Caco-2 (cell line): ENCODE measurements at places on chromosomes 6 and 20. TPM values are rescaled to one million over a fixed set of nuclear protein-coding genes. Genes with fewer than 3 reads are reported as not detected.

GRCh38 chr6:5606546-5606945 lies 345.2 kb downstream of the FARS2 start:
- no peak for DNase-seq
- no peaks in the 10 kb centered on the region for H3K27me3 ChIP-seq
- no peak overlapping the region for H3K4me3 ChIP-seq
- no peaks in the 10 kb centered on the region for H3K36me3 ChIP-seq

DNA sequence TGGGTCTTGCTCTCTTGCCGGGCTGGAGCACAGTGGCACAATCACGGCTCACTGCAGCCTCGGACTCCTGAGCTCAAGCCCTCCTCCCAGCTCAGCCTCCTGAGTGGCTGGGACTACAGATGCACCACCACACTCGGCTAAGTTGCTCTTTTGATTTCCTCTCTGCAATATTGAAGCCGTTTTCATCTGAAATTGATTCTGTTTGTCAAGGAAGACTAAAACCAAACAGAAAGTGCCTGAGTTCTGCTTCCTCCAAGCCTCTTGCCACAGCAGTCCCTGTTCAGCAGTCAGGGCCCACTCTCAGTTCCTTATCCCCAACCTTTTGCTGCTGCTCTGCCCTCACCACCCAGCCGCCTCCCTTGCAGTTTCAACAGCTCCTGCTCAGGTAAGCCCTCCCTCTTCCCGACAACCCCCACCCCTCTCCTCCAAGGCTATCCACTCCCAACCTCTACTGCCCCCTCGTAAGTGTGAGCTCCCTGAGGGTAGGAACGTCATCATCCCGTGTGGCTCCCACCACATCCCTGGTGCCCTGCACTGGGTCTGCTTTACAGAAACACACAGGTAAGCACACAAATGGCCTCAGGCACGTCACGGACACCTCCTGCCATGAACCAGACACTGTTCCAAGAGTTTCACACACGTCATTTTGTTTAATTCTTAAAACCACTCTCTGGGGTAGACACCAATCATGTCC lies 70.7 kb upstream of the TAB2 start:
- no peak overlapping the region for H3K4me3 ChIP-seq
- no peak overlapping the region for H3K27ac ChIP-seq
- DNase-seq = no peak
- peaks cover 27% of the 10 kb centered on the region for H3K4me1 ChIP-seq
- H3K27me3 ChIP-seq = no peaks in the 10 kb centered on the region
- H3K36me3 ChIP-seq = no peaks in the 10 kb centered on the region

GRCh38 chr6:100161782-100162365 lies 167.9 kb upstream of the MCHR2 start:
- H3K27ac ChIP-seq = no peak overlapping the region
- no peaks in the 10 kb centered on the region for H3K27me3 ChIP-seq
- no peak overlapping the region for H3K4me3 ChIP-seq
- DNase-seq = no peak
- H3K36me3 ChIP-seq = no peaks in the 10 kb centered on the region; the same call in 1 of the 2 replicates

DNA sequence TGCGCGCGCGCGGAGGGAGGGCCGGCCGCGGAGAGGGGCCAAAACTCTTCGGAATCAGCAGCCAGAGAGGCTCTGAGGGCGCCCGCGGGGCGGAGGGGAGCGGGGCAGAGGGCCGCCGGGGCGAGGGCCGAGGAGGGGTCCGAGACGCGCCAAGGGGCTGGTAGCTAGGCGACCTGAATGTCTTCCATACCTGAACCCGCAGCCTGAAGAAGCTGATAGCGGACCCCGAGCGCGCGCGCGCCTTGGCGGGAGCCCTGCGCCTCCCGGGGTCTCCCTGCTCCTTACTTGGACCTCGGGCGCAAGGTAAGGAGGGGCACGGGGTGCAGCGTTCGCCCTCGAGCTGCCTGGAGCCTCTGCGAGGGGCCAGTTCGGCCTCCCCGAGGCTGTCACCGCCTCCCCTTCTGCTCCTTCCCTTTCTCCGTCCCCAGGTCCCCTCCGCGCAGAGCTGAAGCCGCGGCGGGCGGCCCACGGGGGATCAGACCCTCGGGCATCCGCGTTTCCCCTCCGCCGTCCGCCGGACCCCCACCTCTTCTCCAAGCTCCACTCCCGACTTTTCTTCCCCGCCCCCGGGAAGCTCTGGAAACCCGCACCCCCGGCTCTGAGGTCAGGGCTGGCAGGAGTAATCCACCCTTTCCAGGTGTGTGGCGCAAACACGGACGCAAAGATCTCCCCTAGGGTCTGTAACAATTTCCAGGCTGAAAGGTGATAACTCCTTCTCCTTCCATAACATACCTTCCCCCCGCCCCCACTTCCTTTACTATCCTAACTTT lies 13.1 kb upstream of the DEK start:
- DNase-seq = no peak
- H3K27ac ChIP-seq = no peak overlapping the region
- peaks cover 1% of the 10 kb centered on the region; the same call in 1 of the 2 replicates for H3K27me3 ChIP-seq
- H3K4me1 ChIP-seq = no peaks in the 10 kb centered on the region

GRCh38 chr6:103356531-103356930 lies 1503.2 kb downstream of the HACE1 start:
- no peak overlapping the region for H3K4me3 ChIP-seq
- no peak for DNase-seq
- no peaks in the 10 kb centered on the region for H3K36me3 ChIP-seq
- no peak overlapping the region for H3K27ac ChIP-seq
- H3K27me3 ChIP-seq = no peaks in the 10 kb centered on the region; the same call in 1 of the 2 replicates
- no peaks in the 10 kb centered on the region for H3K4me1 ChIP-seq

GRCh38 chr6:34063651-34064050 lies 82.2 kb downstream of the GRM4 start:
- peaks cover 1% of the 10 kb centered on the region for H3K27me3 ChIP-seq
- no peaks in the 10 kb centered on the region for H3K4me1 ChIP-seq
- no peak for DNase-seq
- H3K36me3 ChIP-seq = no peaks in the 10 kb centered on the region
- H3K27ac ChIP-seq = no peak overlapping the region

GRCh38 chr6:71226151-71226550 lies 62.5 kb upstream of the OGFRL1 start:
- no peak for DNase-seq
- H3K4me3 ChIP-seq = no peak overlapping the region
- no peaks in the 10 kb centered on the region for H3K27me3 ChIP-seq

GRCh38 chr6:117477988-117478852 lies 4.3 kb upstream of the DCBLD1 start:
- H3K4me3 ChIP-seq = no peak overlapping the region
- peaks cover 28% of the 10 kb centered on the region for H3K4me1 ChIP-seq
- H3K36me3 ChIP-seq = no peaks in the 10 kb centered on the region
- peak; percentile 70 for DNase-seq
- no peaks in the 10 kb centered on the region for H3K27me3 ChIP-seq
- H3K27ac ChIP-seq = no peak overlapping the region

- no peak for DNase-seq
- no peaks in the 10 kb centered on the region for H3K4me1 ChIP-seq
- no peak overlapping the region for H3K4me3 ChIP-seq
- no peak overlapping the region for H3K27ac ChIP-seq
- H3K27me3 ChIP-seq = no peaks in the 10 kb centered on the region
- no peaks in the 10 kb centered on the region for H3K36me3 ChIP-seq
Measured at GRCh38 chr20:8012724-8013123, 6.8 kb downstream of the TMX4 start.

- H3K36me3 ChIP-seq = no peaks in the 10 kb centered on the region
- H3K27ac ChIP-seq = no peak overlapping the region
- H3K27me3 ChIP-seq = no peaks in the 10 kb centered on the region
- H3K4me1 ChIP-seq = peaks cover 27% of the 10 kb centered on the region
- DNase-seq = no peak
- no peak overlapping the region for H3K4me3 ChIP-seq
Measured at GRCh38 chr6:11748591-11749210, 29.9 kb downstream of the ADTRP start.

DNA sequence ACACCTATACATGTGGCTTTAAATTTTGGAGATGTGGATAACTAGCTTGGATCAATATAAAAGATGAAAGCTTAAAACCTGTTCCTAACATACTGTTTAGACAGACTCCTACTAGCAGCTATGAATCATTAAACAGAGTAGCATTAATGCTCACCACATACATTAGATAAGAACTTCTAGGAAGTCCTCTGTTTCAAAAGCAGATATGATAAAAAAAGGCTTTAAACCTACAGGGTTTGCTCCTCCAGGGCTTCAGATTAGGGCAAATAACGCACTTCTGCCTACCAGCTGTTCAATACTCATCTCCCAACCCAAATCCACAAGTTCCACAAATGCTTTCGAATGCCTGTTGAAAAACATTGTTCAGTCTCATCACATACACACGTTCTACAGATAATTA lies 1.5 kb downstream of the REPS1 start:
- peak overlapping the region; percentile 91 for H3K27ac ChIP-seq
- H3K4me1 ChIP-seq = peaks cover 33% of the 10 kb centered on the region
- DNase-seq = no peak
- H3K4me3 ChIP-seq = peak overlapping the region; percentile 94
- no peaks in the 10 kb centered on the region for H3K36me3 ChIP-seq

- DNase-seq = no peak
- H3K36me3 ChIP-seq = no peaks in the 10 kb centered on the region
- H3K4me1 ChIP-seq = peaks cover 18% of the 10 kb centered on the region
- H3K27ac ChIP-seq = no peak overlapping the region
Measured at GRCh38 chr6:112284603-112285002, 30.2 kb upstream of the LAMA4 start.

- H3K27ac ChIP-seq = peak overlapping the region; percentile 68
- DNase-seq = peak; percentile 22
- H3K27me3 ChIP-seq = no peaks in the 10 kb centered on the region
- H3K36me3 ChIP-seq = no peaks in the 10 kb centered on the region
- H3K4me3 ChIP-seq = peak overlapping the region; percentile 78
Measured at GRCh38 chr6:30687659-30688431, 1.4 kb upstream of the PPP1R18 start.

DNA sequence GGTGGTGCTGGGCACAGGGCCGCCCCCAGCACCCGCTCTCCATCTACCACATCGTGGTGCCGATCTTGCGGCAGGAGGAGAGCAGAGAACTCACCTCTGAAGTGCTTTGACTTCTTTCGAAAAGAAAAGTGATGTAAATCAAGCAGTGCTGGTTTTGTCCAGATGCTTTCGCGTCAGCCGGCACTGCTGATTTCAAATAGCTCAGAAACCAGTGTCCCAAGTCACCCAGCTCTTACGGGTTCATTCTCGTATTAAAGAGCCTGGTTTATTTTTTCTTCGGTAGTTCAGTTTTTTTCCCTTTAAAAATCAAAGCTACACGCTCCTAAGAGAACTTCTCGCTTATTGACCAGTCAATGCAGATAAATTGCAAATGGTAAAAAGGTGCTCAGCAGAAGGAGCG lies 32.1 kb downstream of the MYT1 start:
- H3K4me3 ChIP-seq = no peak overlapping the region
- H3K36me3 ChIP-seq = no peaks in the 10 kb centered on the region
- no peak overlapping the region for H3K27ac ChIP-seq
- H3K4me1 ChIP-seq = no peaks in the 10 kb centered on the region
- peaks cover 2% of the 10 kb centered on the region; the same call in 1 of the 2 replicates for H3K27me3 ChIP-seq
- DNase-seq = no peak

DNA sequence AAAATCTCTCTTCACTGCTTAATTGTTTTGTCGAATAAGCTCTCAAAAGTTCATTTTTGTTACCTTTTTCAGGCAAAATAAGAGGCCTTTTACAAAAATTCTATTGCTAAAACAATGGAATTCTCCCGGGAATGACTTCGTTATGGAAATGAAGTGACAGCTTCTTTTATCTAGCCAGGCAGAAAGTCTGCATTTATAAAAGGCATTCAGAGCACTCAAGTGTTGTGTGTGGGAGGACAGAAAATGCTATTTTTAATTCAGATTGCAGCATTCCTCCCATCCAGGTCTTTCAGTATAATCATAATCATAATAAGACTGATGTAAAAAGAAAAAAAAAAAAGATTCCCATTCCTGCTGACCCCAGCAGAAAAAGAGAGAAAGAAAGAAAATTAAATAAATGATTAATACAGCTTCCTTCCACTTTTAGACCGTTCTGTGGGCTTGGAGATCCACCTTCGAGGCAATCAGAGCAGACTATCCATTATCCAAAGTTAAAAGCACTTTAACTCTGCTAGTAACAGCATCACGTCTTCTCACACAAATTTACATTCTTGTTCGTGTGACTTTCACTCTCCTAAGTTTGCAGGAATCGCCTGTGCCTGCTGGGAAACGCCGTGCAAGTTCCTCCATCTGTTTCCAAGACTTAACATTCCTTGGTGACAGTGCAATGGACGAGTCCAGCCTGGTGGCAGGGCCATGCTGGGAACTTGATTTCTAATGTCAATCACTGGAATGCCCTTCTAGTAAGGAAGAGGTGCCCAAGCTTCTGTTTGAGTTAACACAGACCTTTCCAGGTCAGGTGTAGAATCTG lies 258.8 kb downstream of the GMPR start:
- H3K36me3 ChIP-seq = no peaks in the 10 kb centered on the region
- H3K27me3 ChIP-seq = no peaks in the 10 kb centered on the region
- H3K4me1 ChIP-seq = no peaks in the 10 kb centered on the region
- DNase-seq = no peak
- no peak overlapping the region for H3K4me3 ChIP-seq

DNA sequence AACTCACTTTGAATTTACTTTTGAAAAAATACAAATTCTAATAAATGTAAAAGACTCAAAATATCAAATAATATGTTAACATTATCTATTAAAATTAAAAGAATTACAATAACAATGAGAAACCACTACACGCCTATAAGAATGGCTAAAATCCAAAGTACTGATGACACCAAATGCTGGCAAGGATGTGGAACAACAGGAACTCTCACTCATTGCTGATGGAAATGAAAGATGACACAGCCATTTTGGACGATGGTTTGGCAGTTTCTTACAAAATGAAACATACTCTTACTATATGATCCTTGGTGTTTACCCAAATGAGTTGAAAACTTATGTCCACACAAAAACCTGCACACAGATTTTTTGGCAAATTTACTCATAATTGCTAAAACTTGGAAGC lies 15.6 kb upstream of the STX11 start:
- no peaks in the 10 kb centered on the region for H3K4me1 ChIP-seq
- no peak for DNase-seq
- no peak overlapping the region for H3K27ac ChIP-seq
- H3K36me3 ChIP-seq = no peaks in the 10 kb centered on the region
- no peaks in the 10 kb centered on the region for H3K27me3 ChIP-seq

The LAMA2 gene
- total RNA-seq = 0.02 and 0.05 TPM in 2 replicates

The PRL gene
- total RNA-seq = not detected in 2 replicates

The TNFRSF21 gene
- total RNA-seq = 60.8 and 64.4 TPM in 2 replicates

The SLC4A11 gene
- total RNA-seq = 8.6 and 9.5 TPM in 2 replicates

The MYH7B gene
- 1.9 and 2.5 TPM in 2 replicates for total RNA-seq

The BTNL2 gene
- total RNA-seq = not detected in 2 replicates

The ZSCAN23 gene
- total RNA-seq = not detected in 2 replicates

The XKR7 gene
- not detected in 2 replicates for total RNA-seq

The TCP11 gene
- not detected in 2 replicates for total RNA-seq

The RBM24 gene
- total RNA-seq = not detected in 2 replicates
